ENCODE measurements at places on chromosomes 3 and 15. TPM values are rescaled to one million over a fixed set of nuclear protein-coding genes. Genes with fewer than 3 reads are reported as not detected.

C3orf33 gene
- total RNA-seq = 2.1 TPM

- no peak for DNase-seq
Observed at GRCh38 chr3:54046641-54047214, 75.6 kb upstream of the CACNA2D3 start.

- DNase-seq = no peak
Observed at GRCh38 chr3:9214185-9214584, 35.3 kb downstream of the SRGAP3 start.

GRCh38 chr15:53472883-53473282 is 286.6 kb downstream of the WDR72 start:
- DNase-seq = no peak

DNA sequence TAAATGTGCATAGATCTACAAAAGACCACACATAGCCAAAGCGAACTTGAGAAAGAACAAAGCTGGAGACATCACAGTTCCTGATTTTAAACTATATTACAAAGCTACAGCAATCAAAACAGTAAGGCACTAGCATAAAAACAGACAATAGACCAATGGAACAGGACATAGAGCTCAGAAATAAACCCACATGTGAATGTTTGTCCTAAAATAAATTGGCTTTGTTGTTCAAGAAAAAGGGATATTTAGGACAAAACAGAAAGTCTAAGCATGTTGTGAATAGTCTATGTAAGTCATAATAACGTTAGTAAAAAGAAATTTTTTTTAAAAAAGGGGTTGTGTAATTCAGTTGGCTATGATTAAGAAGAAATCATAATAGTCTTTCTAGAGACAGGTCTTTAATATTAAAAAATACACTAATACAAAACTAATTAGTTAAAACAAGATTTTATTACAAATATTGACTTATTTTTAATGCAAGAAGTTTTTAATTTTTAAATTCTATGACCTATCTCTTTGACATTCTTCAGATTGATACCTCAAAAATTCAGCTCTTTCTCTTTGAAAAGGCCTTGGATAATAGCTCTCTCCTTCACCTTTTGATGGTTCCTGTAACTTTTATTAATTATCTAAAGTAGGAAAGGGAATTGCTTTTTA is 11.6 kb downstream of the TMEM212 start:
- DNase-seq = no peak

Measured in SJSA1 (cell line).